ENCODE measurements at places on chromosomes 1 and 21.

DNA sequence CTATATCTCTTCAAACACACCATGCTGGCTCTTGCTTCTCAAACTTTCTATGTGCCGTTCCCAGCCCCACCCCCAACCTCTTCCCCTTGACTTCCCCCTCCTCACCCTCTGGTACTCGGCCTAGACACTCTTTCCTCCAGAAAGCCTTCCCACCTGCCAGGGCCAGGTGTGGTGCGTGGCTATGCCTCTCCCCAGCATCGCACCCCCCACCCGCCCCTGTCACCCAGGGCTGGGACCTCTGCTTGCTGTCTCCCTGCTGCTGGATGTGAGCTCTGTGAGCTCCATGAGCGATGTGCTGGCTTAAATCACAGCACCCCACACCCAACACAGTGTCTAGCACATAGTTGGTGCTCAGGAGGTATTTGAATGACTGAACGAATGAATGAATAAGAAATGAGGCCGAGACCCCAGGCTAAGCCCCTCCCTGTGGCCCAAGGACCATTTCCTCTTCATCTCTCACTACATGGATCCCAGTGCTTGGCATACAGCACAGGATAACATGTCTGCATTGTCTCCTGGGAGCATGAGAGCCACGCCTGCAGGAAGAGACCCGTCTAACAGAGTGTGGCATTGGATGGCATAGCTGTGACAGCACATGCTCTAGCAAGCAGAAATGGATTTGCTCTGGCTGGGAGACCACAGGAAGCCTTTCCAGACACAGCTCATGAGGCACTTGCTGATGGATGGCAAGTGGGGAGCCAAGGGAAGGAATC is 19.7 kb downstream of the TNNT2 start:
- DNase-seq = no peak

DNA sequence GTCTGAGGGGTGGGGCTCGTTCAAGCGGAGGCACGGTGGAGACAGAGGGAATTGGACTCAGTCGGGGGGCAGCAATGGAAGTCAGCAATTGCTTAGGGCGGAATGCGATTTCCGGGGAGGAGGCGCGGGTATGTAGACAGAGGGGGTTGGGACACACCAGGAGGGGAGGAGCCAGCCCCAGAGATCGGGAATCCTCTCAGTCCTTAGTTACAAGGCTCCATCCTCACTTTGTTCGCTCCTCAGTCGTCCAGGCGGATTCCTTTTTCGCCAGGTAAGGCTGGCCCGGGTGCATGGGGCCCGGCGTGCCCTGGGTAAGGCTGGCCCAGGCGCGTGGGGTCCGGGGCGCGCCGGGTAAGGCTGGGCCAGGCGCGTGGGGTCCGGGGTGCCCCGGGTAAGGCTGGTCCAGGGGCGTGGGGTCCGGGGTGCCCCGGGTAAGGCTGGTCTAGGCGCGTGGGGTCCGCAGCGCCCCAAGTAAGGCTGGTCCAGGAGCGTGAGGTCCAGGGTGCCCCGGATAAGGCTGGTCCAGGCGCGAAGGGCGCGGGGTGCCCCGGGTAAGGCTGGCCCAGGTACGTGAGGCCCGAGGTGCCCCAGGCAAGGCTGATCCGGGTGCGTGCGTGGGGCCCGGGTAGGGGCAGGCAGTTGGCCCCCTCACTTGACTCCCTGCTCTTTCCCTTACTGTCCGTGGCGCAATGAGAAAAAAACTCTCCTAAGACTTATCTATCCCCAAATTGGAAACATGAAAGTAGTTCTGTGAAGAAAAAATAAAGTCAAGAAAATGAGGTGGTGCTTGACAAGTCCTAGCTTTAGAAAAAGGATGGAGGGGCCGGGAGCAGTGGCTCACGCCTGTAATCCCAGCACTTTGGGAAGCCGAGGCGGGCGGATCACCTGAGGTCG is at the start of gene L1TD1:
Gene L1TD1, plus strand, starts transcription at position 199 of the 894 bp plus-strand sequence. CDS start 11,780 bp downstream, outside the sequence.
- DNase-seq = peak; percentile 56

- no peak for DNase-seq
Measured at GRCh38 chr1:20035114-20035513, 34.9 kb upstream of the PLA2G5 start.

GRCh38 chr1:115606305-115606704 is 35.5 kb upstream of the VANGL1 start:
- DNase-seq = no peak

DNA sequence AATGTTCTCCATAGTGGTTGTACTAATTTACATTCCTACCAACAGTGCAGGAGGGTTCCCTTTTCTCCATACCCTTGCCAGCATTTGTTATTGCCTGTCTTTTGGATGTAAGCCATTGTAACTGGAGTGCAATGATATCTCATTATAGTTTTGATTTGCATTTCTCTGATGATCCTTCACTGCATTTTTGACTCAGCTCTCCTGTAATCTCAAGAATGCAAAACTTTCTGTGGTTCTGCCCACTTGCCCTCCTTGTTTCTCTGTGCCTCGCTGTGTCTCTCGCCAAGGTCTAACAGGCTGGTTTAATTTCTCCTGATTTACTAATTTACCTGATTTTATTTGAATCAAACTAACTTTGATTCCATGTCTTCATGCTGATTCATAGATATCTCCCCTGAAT is 407.9 kb downstream of the ZP4 start:
- no peak for DNase-seq

DNA sequence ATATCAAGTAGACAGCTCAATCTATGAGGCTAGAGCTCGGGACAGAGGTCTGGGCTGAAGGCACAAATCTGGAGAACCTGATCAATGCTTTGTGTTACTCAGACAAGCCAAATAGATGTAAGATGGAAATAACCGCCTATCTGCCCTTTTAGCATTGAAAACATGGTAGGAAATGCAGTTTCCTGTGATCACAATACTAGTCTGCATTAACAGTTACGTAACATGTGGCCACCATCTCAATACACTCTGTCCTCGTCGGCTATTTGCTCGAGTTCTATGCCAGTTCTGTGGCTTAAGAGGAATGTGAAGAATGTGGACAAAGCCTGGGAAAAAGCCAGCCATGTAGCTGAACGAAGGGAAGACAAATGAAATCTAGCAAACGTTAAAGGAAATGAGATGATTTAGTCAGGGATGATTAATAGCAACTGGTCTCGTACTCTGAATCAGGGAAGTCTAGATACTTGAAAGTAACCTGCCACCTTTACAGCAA is 73.3 kb downstream of the HSF2BP start:
- DNase-seq = peak; percentile 51

DNA sequence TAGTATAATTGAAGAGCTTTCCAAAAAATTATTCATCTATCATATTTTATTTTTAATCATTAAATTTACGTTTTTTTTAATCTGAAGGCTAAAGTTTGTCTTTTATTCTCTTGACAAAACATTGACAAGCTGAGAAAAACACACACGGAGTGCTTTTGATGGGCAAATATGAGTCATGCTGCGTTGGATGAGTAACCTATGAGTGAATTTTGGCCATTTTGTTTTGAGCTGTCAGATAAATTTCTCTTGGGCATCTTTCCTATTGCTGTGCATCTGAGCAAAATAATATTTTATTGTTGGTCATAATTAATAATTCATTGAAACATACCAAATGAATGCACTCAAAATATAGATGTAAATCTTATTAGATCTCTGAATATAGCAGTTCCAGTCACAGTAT is 1144.1 kb upstream of the ADGRL2 start:
- DNase-seq = no peak

- DNase-seq = no peak
Measured at GRCh38 chr1:41358131-41359021, 2.9 kb upstream of the FOXO6 start.

- no peak for DNase-seq
Measured at GRCh38 chr1:193462629-193463320, 276.4 kb upstream of the B3GALT2 start.

GRCh38 chr1:99820546-99820945 is 29.6 kb upstream of the AGL start:
- no peak for DNase-seq

- no peak for DNase-seq
Measured at GRCh38 chr1:21149855-21150432, 26.8 kb downstream of the EIF4G3 start.

DNA sequence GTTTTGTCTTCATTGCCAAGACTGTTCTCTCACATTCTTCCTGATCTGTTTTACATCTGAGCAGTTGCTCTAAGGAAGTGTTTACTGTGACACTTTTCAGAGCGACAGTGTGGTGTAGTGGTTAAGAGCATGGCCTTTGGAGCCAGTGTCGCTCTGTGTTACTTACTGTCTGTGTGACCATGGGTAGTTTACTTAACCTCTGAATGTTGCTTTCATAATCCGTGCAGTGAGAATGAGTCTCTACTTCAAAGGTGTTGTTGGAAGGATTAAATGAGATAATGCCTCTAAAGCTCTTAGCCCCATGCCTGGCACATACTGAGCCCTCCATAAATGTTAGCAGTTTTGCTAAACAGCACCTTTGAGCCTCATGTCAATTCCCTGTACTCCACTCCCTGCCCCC is 35.9 kb upstream of the ZFP69B start:
- DNase-seq = no peak

- DNase-seq = no peak
Measured at GRCh38 chr21:41201385-41201784, 33.4 kb downstream of the BACE2 start.

DNA sequence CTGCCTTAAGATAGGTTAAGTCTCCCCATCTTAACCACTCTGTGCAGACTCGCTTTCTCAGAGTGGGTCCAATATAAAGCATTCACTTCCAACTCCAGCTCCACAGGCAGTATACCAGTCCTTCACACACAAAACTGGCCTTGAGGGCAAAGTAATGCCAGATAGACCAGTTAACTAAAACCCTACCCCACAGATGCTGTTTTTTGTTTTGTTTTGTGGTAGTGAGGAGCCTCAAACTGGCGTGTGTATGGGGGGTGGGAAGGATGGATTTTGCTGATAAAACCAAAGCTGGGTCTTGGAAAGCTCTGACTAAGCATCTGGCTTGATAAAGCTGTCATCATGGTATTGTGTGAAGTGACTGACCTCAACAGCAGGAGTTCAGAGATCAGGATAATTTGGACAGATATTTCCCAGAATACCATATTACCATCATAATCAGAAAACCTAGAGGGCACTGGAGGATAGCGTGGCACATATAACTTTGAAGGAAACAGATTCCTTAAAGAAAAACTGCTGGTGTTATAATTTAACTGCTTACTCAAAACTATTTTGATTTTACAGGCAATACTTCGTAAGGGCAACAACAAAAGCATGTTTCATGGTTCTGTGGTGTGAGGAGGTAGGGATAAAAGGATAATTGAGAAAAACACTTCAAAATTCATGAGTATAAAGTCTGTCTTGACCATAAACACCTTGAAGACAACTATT is 29.6 kb upstream of the CPLANE2 start:
- DNase-seq = no peak

Data from right kidney (tissue), 9 donors.